ENCODE measurements at places on chromosomes 2 and 18.

DNA sequence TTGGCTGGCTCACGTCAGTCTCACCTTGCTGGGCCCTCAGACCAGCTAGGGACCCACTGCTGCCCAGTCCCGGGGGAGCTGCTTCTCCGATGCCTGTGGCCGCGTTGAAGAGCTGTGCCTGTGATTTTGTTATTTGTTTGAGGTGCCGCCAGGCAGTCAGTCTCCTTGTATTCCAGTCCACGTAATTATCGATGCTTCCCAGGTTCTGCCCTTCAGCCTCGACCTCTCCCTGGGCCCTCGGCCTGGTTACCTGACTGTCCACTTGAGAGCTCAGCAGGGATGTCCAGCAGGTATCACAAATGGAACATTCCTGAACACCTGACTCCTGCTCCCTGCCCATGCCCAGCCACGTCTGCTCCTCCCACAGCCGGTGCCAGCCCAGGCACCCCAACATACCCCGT, 195.9 kb upstream of the HS6ST1 start:
- DNase-seq, result no peak

- DNase-seq, result no peak
Observed at GRCh38 chr18:74414953-74415515, 42.1 kb downstream of the DIPK1C start.

DNA sequence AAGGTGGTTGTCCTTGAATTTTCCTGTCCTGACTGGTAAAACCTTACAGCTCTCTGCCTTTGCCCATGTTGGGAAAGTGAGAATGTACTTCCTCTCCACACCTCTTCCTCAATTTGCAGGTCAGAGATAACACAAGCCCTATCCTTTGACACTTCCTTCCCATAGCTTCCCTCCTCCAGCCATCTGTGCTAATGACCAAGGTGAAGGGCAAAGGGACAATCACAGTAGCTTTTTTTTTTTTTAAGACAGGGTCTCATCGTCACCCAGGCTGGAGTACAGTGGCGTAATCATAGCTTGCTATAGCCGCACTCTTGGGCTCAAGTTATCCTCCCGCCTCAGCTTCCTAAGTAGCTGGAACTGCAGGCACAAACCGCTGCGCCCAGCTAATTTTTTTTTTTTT, 24.3 kb upstream of the STPG4 start:
- no peak for DNase-seq

DNA sequence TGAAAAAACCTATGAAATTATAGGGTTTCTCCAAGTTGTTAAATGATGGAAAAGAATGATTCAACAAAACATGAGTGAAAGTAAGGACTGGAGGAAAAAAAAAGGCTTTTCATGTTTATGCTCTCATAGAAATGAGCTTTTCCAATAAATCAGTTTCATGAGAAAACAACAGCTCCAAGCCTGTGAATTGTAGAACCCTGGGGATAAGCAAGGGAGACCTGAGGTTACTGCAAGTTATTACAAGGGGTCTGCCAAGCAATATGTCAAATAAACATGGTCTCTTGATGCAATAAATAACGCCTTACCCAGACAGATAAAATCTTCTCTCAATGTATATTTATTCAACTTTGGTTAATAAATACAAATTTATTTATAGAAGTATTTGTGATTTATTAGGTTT, 577.9 kb upstream of the GCFC2 start:
- DNase-seq, result no peak

- DNase-seq, result no peak
Observed at GRCh38 chr18:79411614-79412526, 16.1 kb downstream of the NFATC1 start.

- no peak for DNase-seq
Observed at GRCh38 chr18:35267809-35268208, 22.2 kb downstream of the ZSCAN30 start.

GRCh38 chr2:69914950-69915945, at the start of gene MXD1:
MXD1 (plus strand) TSS chr2:69915109; CDS start chr2:69915331, 222 bp downstream.
- no peak for DNase-seq

DNA sequence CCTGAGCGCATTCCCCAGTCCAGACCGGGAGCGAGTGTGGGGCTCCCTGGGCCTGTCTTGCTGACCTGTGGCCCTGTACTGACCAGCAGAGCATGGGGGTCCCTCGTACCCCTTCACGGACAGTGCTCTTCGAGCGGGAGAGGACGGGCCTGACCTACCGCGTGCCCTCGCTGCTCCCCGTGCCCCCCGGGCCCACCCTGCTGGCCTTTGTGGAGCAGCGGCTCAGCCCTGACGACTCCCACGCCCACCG, 5.3 kb downstream of the NEU4 start:
- DNase-seq, result no peak
